Activated naive CD4-positive, alpha-beta T cell treated with anti-CD3 and anti-CD28 coated beads, Interleukin-2, amount 50 U/mL, for 16 hours (primary cell): ENCODE measurements at places on chromosomes 2 and 18.

DNA sequence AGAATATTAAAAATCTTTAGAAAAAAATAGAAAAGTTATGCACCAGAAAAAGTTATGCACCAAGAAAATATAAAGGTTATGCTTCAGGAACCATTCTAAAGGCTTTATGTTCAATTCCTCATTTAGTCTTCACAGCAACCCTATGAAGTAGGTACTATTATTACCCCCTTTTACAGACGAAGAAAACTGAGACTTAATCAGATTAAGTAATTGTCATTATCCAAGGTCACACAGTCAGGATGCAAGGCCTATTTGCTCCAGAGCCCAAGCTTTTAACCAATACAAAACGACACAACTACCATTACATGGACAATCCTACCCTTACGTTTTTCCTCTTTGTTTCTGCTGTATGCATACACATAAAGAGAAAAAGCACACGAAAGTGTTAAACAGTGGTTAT lies 5.0 kb downstream of the INO80D start:
- DNase-seq, result no peak

GRCh38 chr18:62285281-62285680 lies 39.8 kb upstream of the TNFRSF11A start:
- no peak for DNase-seq

GRCh38 chr2:6423157-6423556 lies 442.6 kb downstream of the CMPK2 start:
- DNase-seq, result no peak

GRCh38 chr2:42922790-42923579 lies 130.6 kb upstream of the HAAO start:
- DNase-seq, result no peak

DNA sequence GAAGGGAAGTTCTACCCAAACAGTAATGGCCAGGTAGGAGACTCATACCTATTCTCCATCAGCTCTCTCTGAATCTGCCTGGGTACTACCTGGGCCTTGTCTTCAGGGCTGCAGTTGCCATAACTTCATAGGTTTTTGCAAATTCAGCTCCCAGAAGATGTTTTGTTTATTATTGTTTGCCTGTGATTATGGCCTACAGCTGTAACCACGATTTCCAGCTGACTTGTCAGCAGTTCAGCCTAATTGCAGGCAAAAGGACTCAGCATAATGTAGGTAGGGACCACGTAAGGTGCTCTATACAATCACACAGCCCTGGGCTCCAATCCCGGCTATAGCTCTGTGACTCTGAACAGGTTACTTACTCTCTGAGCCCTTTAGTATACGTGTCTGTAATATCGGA lies 187.0 kb upstream of the FN1 start:
- no peak for DNase-seq

- DNase-seq, result no peak
Measured at GRCh38 chr18:6625481-6625880, 104.0 kb upstream of the ARHGAP28 start.

- no peak for DNase-seq
Measured at GRCh38 chr18:26813043-26813442, 52.5 kb downstream of the AQP4 start.

GRCh38 chr2:44645937-44646336 lies 284.2 kb downstream of the CAMKMT start:
- no peak for DNase-seq

GRCh38 chr2:196453613-196454047 lies 185.9 kb upstream of the CCDC150 start:
- peak; percentile 27 for DNase-seq
